CD4-positive, alpha-beta T cell (primary cell): ENCODE measurements at places on chromosomes 6 and 20. TPM values are rescaled to one million over a fixed set of nuclear protein-coding genes. Genes with fewer than 3 reads are reported as not detected.

GRCh38 chr20:10777710-10778109 lies 103.9 kb upstream of the JAG1 start:
- no peak for DNase-seq

DNA sequence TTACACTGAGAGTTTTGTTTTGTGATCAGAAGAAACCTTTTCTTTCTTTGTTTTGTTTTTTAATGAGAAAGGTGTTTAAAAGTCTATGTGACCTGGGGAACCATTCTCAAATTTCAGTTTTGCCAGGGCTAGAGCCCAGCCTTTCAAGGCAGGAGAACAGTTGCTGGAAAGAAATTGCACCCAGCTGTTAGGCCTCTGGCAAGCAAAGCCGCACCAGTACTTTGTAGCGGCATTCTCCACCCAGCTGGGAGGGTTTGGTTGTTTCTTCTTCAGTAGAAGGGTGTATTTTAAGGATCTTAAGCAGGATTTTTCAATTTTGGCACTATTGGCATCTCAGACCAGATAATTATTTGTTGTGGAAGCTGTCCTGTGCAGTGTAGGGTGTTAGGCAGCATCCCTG lies 16.6 kb upstream of the MAPK13 start:
- DNase-seq = no peak

DNA sequence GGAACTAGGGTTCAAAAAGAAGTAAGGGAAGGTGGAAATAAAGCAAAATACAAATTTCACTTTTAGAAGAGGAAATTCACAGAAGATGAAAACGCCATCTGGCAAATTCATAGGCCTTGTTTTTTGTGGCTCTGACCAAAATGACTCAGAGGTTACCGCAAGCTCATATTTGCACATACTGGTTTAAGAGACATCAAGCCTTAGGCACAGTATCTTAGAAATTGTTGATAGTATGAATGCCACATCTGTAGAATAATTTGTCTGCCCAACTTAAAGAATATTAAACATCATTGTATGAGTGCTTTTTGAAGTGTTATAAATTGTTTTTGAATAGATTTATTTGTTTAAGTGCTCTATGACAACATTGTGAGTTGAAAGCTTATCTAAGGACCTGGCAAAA lies 10.6 kb downstream of the TAAR1 start:
- DNase-seq = no peak

GRCh38 chr20:50588034-50588736 lies 78.0 kb downstream of the PTPN1 start:
- peak; percentile 82 for DNase-seq

GRCh38 chr6:11433860-11434259 lies 103.7 kb upstream of the TMEM170B start:
- DNase-seq = no peak

DNA sequence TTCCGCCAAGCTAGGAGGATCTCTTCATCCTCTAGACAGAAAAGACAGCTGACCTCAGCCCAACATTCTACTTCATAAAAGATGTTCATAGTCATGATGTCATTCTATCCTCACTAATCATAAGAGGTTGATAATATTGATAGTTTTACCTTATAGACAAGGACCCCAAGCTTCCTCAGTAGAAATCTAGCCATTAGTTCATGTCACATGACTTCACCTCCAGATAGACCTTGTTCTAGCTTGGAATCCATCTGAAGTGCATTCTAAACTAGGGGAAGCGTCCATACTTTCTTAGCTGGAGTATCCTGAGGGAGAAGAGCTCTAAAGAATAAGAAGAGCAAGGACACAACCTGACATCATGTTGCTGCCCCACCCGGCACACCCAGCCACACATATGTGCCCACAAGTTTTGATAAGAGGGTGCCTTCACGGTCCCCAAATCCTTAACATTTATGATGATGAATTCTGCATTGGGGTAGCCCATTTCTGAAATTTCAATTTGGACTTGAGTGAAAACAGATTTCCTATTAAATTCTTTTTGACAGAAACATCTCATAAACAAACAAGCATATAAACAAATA lies 292.5 kb upstream of the STXBP5 start:
- DNase-seq = no peak

DNA sequence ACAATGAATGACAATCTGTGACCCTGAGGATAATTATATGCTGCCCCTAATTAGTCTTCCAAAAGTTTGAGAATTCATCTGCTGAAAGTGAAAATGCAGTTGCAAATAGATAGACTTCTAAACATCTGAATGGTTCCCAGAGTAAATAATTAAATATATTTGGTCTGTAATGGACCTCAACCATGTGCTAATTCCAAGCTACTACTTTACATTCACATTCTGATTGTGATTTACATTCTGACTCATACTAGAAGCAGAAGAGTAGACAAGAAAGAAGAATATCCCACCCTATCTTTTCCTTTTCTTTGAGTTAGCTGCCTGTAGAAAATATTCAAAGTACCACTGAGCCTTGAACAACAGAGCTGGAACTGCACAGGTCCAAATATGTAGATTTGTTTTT lies 80.8 kb downstream of the PTPRK start:
- DNase-seq = no peak

DNA sequence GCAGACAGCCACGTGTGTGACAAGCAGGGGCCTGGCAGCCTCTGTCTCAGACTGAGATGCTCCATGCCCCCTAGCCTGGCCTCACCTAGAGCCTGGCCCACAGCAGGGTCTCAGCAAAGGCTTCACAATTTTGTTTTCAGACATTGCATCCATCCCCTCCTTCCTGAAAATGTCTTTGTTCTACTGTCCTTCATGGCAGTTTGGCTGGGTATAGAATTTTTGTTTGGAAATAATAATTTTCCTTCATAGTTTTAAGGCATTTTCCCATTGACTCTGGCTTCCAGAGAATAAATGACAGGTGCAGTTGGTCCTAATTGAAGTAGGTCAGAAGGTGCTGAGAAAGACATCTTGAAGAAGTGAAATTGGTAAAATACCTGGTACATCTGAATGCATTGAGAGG lies 216.2 kb downstream of the EYA2 start:
- no peak for DNase-seq

DNA sequence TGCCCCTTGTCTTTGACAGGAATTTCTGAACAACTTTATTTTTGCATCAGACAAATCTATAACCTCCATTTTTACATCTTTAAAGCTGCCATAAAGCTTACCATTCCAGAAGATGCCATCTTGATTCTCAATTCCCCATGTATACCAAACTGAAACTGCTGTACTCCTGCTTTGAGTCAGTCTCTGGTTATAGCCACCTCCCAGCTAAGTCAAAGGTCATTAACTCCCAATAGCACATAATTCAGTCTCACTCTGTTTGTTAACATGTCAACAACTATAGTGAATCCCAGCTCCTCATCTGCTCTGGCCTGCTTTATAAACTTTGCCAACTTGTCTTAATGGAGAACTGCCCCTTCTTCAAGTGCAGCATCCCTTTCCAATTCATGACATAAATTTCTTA lies 343.6 kb downstream of the FRK start:
- DNase-seq = no peak

GRCh38 chr6:119346936-119347335 lies 2.6 kb downstream of the MAN1A1 start:
- DNase-seq = no peak

The APOM gene
- 4.6 TPM for total RNA-seq

The ZNF391 gene
- total RNA-seq = 1.8 TPM

The RSPO4 gene
- total RNA-seq = 0.14 TPM

The AIF1 gene
- total RNA-seq = 35.5 TPM
